ENCODE measurements at places on chromosomes 12 and 14. TPM values are rescaled to one million over a fixed set of nuclear protein-coding genes. Genes with fewer than 3 reads are reported as not detected.
A peak's percentile ranks its signal among the peaks of the same experiment; 100 is the strongest.

The C12orf50 gene
- not detected for total RNA-seq

The KRT83 gene
- total RNA-seq = not detected

GRCh38 chr14:60094306-60094897, 2.7 kb downstream of the PCNX4 start:
- H3K27me3 ChIP-seq = no peaks in the 10 kb centered on the region
- H3K4me1 ChIP-seq = peaks cover 19% of the 10 kb centered on the region
- DNase-seq = peak; percentile 36
- no peak overlapping the region for H3K4me3 ChIP-seq

- no peak overlapping the region for H3K4me3 ChIP-seq
- H3K4me1 ChIP-seq = no peaks in the 10 kb centered on the region
- H3K27ac ChIP-seq = no peak overlapping the region
- no peak for DNase-seq
- no peaks in the 10 kb centered on the region for H3K27me3 ChIP-seq
Measured at GRCh38 chr12:106651552-106651951, 68.7 kb downstream of the RFX4 start.

GRCh38 chr12:104746467-104747088, 211.5 kb downstream of the SLC41A2 start:
- no peak overlapping the region for H3K4me3 ChIP-seq
- peaks cover 49% of the 10 kb centered on the region for H3K4me1 ChIP-seq
- H3K27ac ChIP-seq = no peak overlapping the region

DNA sequence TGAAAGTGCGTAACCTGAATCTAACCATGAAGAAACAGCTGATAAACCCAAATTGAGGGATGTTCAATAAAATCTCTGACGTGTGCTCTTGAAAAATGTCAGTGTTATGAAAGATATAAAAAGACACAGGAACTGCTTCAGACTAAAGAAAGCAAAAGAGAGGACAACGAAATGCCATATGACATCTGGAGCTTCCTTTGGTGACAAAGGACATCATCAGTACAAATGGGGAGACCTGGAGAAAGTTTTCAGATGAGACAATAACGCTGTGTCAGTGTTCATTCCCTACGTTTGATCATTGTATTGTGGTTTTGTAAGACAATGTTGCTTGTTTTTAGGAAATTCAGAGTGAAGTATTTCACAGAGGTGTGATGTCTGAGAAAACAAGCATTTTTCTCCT, 125.9 kb upstream of the MAP1LC3B2 start:
- no peak overlapping the region for H3K4me3 ChIP-seq
- no peaks in the 10 kb centered on the region for H3K4me1 ChIP-seq
- H3K27me3 ChIP-seq = no peaks in the 10 kb centered on the region
- H3K27ac ChIP-seq = no peak overlapping the region

The ADAM20 gene
- total RNA-seq = 0.63 TPM

The STAT2 gene
- 140 TPM for total RNA-seq
